CMK (cell line): ENCODE measurements at places on chromosomes 6 and 20.

DNA sequence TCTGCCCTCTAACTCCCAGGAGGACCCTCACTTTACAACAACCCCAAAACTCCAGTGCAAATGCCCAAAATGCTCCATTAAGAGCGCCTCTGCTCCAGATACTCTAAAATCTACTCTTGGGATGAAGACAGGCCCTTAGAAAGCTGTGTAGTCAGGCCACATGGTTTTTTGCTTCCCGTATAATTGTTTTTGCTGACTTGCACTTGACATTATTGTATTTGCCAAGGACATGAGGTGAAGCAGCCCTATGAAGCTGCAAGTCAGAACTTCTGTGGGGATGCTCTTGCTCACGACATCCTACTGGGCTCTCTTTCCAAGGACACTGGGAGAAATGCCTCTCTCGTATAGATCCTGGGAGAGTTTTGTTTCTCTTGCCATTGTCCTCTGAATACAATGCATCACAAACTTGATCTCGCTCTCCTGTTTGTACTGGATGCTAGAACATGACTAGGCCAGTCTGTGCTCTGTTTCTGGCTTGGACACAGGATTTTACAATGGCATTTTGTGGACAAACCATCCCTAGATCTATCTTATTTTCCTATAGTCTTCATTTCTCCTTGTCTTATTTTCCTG lies 177.2 kb upstream of the DTNBP1 start:
- no peak for DNase-seq

- no peak for DNase-seq
Observed at GRCh38 chr6:142784344-142784743, 160.6 kb downstream of the HIVEP2 start.

DNA sequence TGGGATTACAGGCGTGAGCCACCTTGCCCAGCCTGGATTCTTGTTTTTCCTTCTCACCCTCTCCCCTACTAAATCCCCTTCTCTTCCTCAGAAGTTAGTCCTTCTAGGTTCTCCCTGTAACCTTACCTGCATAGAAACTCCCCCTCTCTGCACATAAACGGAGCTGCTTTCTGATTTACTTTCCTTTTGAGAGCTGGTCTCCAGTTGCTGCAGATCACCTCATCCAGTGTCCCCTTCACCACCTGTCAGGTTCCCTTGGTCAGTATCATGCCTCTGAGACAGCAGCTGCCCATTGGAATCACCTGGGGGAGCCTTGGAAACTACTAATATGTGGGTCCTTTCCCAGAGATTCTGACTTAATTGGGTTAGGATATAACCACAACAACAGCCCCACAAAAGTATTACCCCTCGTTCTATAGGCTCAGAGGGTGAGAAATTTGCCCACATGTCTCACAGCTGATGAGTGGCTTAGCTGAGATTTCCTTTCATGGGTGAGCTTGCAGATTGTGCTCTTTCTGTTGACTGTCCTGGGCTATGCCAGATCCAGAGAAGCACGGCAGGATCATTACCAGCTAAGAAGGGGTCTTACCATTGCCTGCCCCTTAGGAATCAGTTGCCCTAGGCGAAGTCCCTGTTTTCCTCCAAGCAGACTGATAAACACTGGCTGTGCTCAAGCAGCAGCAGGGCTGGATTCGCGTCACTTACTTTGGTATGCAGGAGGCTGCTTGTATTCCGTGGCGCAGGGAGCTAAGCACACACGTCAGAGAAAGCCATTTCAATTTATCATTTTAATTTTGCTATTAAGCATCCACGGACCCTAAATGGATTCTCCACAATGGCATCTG lies 51.3 kb downstream of the AKAP12 start:
- no peak for DNase-seq

- DNase-seq, result peak; percentile 79
Observed at GRCh38 chr6:37171970-37172812, 2.2 kb downstream of the PIM1 start.

- no peak for DNase-seq
Observed at GRCh38 chr6:69732640-69733039, 64.2 kb downstream of the LMBRD1 start.

- peak; percentile 52 for DNase-seq
Observed at GRCh38 chr20:10642856-10643559, 30.8 kb downstream of the JAG1 start.

GRCh38 chr6:94323853-94324252 lies 904.5 kb upstream of the EPHA7 start:
- no peak for DNase-seq

DNA sequence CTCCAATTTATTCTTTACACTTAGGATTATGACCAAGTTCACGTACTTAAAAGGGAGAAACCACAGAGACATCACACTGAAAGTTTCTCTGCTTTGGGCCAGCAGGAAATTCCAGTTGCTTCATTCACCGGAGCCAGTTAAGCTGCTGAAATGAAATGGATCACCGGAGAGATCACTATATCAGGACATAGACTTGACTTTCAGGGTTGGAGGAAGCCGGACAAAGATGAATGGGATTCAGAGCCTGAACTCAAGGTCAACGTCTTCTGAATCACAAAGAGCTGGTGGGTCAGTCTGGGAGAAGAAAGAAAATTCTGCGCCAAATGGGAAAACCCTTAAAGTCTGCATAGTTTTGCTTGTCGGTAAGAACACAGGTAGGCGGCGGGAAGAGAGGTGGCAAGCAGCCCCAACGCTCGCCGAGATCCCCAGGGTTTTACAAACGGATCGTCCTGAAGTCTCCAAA lies 81.9 kb upstream of the CCDC28A start:
- DNase-seq, result no peak

- no peak for DNase-seq
Observed at GRCh38 chr6:95636552-95637431, 59.5 kb downstream of the MANEA start.

DNA sequence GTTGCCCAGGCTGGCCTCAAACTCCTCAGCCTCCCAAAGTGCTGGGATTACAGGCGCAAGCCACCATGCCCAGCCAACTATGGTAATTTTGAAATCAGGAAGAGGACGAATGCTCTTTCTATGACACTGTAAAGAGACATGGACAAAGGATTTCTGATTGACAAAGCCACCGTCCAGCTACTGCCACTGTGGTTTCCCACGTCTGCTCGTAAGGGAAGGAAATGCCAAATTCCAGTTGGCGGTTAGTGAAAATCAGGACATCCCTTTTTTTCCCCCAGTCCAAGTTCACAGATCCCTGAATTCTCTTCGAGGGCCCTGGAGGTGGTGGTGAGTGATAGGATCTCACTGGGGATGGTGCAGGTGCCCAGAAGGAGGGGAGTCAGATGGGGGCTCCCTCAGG lies 31.2 kb downstream of the SNAI1 start:
- DNase-seq, result no peak

- DNase-seq, result no peak
Observed at GRCh38 chr20:46051556-46052308, 22.7 kb downstream of the SLC12A5 start.
